ENCODE measurements at places on chromosomes 4 and X. TPM values are rescaled to one million over a fixed set of nuclear protein-coding genes. Genes with fewer than 3 reads are reported as not detected.

DNA sequence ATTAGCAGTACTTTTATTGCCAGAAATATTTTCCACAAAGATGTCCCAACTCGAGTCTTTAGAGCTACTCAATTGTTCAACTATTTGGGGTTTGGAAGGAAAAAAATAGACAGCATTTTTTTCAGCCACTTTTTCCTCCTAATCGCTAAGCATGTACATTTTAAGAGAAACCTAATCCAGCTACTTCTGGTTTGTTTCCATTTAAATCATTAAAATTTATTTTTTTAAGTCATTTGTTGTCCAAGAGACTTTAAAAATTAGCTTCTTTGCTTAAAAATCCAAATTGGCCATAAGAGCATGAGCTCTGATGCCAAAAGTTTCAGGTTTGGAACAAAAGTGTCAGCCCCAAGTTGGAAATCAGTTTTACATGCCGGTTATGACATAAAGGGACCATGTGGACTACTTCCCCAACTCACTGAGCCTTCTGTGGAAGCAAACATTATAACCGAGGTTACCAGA, 186.3 kb upstream of the INTU start:
- H3K27me3 ChIP-seq, result no peaks in the 10 kb centered on the region
- DNase-seq, result no peak
- no peak overlapping the region for H3K4me3 ChIP-seq
- no peak overlapping the region for H3K27ac ChIP-seq
- no peaks in the 10 kb centered on the region for H3K36me3 ChIP-seq

DNA sequence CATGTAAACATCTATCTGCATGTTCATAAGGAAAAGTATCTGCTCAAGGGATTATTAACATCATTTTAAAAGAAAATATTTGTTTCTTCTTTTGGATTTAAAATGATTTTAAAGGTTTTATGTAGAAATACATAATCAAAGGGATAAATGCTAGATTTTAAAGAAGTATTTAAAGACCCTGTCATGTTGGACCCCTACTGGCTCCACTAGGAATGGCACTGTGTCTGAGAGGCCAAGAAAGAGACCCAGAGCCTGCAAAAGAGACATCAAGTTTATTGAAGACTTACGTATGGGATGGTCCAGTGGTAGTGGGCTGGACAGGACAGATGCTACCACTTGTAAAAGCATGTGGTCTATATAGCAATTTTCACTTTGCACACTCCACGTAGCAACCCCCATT, 78.7 kb upstream of the PCDH18 start:
- H3K36me3 ChIP-seq, result no peaks in the 10 kb centered on the region
- no peak for DNase-seq
- no peaks in the 10 kb centered on the region for H3K4me1 ChIP-seq
- no peak overlapping the region for H3K4me3 ChIP-seq
- H3K27me3 ChIP-seq, result no peaks in the 10 kb centered on the region
- no peak overlapping the region for H3K27ac ChIP-seq

GRCh38 chr4:108024085-108024877, 34.6 kb downstream of the HADH start:
- H3K27ac ChIP-seq, result no peak overlapping the region
- DNase-seq, result no peak
- no peak overlapping the region for H3K4me3 ChIP-seq
- H3K27me3 ChIP-seq, result no peaks in the 10 kb centered on the region
- no peaks in the 10 kb centered on the region for H3K4me1 ChIP-seq
- peaks cover 67% of the 10 kb centered on the region for H3K36me3 ChIP-seq

GRCh38 chr4:26839016-26839415, 21.6 kb upstream of the STIM2 start:
- no peak overlapping the region for H3K27ac ChIP-seq
- no peak for DNase-seq
- no peaks in the 10 kb centered on the region for H3K27me3 ChIP-seq
- no peak overlapping the region for H3K4me3 ChIP-seq

GRCh38 chrX:155113097-155113496, 41.8 kb downstream of the BRCC3 start:
- H3K36me3 ChIP-seq, result no peaks in the 10 kb centered on the region
- no peaks in the 10 kb centered on the region for H3K4me1 ChIP-seq
- no peak overlapping the region for H3K4me3 ChIP-seq
- H3K27me3 ChIP-seq, result no peaks in the 10 kb centered on the region
- H3K27ac ChIP-seq, result no peak overlapping the region

TRPC3 gene
- 0.98 TPM for total RNA-seq

TRMT2B gene
- total RNA-seq, result 10.3 TPM

DNA sequence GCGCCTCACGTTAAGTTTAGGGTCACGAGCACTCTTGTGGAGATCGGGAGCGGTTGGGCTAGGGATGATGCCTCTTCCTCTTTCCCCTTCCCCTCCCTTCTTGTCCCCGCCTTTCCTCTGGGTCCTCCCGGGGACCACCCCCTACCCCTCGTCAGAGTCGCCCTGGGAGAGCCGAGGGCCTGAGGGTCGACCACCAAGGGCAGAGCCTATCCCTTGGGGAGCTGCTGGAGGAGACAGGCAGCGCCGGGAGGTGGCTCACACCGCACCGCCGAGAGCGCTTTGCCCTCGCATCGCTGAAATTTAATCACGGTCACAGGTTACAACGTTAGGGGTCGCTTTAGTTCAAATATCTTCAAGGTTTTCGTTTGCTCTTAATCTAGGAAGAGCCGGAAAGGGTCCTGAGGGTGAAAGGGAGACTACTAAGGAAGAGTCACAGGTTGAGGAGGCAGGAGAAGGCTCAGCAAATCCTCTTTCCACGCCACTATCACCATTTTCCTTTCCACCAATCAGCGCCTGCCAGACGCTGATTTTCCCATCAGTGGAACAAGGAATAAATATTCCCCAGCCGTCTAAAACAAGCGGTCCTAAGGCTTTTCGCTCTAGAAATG, 528 bp upstream of the SNCA start:
- H3K27ac ChIP-seq, result peak overlapping the region; percentile 59
- peak overlapping the region; percentile 50 for H3K4me3 ChIP-seq
- no peaks in the 10 kb centered on the region for H3K36me3 ChIP-seq

- H3K4me3 ChIP-seq, result no peak overlapping the region
- no peak for DNase-seq
- H3K36me3 ChIP-seq, result no peaks in the 10 kb centered on the region
- no peaks in the 10 kb centered on the region for H3K27me3 ChIP-seq
These were observed 75.6 kb downstream of the REPS2 start for GRCh38 chrX:17021851-17022604.

OTC gene
- total RNA-seq, result 2.7 TPM

IL3RA gene
- 7.9 TPM for total RNA-seq

GRCh38 chr4:101018836-101019235, 328.5 kb downstream of the PPP3CA start:
- no peak overlapping the region for H3K4me3 ChIP-seq
- H3K27me3 ChIP-seq, result no peaks in the 10 kb centered on the region
- peaks cover 26% of the 10 kb centered on the region for H3K4me1 ChIP-seq
- H3K36me3 ChIP-seq, result no peaks in the 10 kb centered on the region

DNA sequence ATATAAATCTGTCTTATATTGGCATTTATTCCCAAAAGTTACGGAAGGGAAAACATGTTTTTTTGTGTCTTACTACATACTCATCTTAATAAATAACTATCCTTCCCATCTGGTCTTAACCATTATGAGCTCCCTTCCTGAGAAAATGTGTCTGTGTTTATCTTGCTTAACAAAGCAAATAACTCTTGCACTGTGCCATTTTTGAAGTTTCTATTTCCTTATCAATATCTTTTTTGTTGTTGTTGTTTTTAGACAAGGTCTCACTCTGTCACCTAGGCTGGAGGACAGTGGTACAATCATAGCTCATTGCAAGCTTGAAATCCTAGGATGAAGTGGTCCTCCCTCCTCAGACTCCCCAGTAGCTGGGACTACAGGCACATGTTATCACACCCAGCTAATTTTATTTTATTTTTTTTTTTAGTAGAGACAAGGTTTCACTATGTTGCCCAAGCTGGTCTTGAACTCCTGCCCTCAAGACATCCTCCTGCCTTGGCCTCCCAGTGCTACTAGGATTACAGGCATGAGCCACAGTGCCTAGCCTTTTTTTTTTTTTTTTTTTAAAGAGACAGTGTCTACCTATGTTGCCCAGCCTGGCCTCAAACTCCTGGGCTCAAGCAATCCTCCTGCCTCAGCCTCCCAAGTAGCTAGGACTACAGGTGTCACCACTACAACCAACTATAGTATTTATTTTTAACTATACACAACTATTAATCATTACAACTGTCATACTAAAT, 36.9 kb downstream of the CNOT6L start:
- H3K36me3 ChIP-seq, result no peaks in the 10 kb centered on the region
- H3K27ac ChIP-seq, result no peak overlapping the region
- H3K27me3 ChIP-seq, result no peaks in the 10 kb centered on the region

FSTL5 gene
- 0.74 TPM for total RNA-seq

CORIN gene
- 5.4 TPM for total RNA-seq

GRCh38 chrX:103175944-103176753, 38.8 kb upstream of the BEX4 start:
- H3K36me3 ChIP-seq, result no peaks in the 10 kb centered on the region
- no peak overlapping the region for H3K27ac ChIP-seq
- no peak overlapping the region for H3K4me3 ChIP-seq
- no peaks in the 10 kb centered on the region for H3K4me1 ChIP-seq
- no peak for DNase-seq
- no peaks in the 10 kb centered on the region for H3K27me3 ChIP-seq

SYNPO2 gene
- total RNA-seq, result 109 TPM

DNAAF6 gene
- not detected for total RNA-seq

- H3K4me1 ChIP-seq, result peaks cover 6% of the 10 kb centered on the region
- H3K27ac ChIP-seq, result no peak overlapping the region
- H3K36me3 ChIP-seq, result no peaks in the 10 kb centered on the region
- H3K27me3 ChIP-seq, result no peaks in the 10 kb centered on the region
These were observed 17.3 kb downstream of the APLN start for GRCh38 chrX:129637217-129638109.

LRCH2 gene
- 10.1 TPM for total RNA-seq

PNMA5 gene
- not detected for total RNA-seq

TMPRSS11D gene
- 72.4 TPM for total RNA-seq

- no peaks in the 10 kb centered on the region for H3K36me3 ChIP-seq
- no peak overlapping the region for H3K27ac ChIP-seq
- H3K4me3 ChIP-seq, result no peak overlapping the region
These were observed 105.0 kb downstream of the ARSJ start for GRCh38 chr4:113874480-113874879.

- no peak overlapping the region for H3K4me3 ChIP-seq
- no peak overlapping the region for H3K27ac ChIP-seq
- no peak for DNase-seq
- H3K4me1 ChIP-seq, result no peaks in the 10 kb centered on the region
- no peaks in the 10 kb centered on the region for H3K36me3 ChIP-seq
- H3K27me3 ChIP-seq, result no peaks in the 10 kb centered on the region
These were observed 94.1 kb downstream of the ADRA2C start for GRCh38 chr4:3860061-3860912.

IL1RAPL1 gene
- total RNA-seq, result not detected

F11 gene
- total RNA-seq, result not detected

- H3K27ac ChIP-seq, result no peak overlapping the region
- H3K4me1 ChIP-seq, result peaks cover 8% of the 10 kb centered on the region
- no peak overlapping the region for H3K4me3 ChIP-seq
- no peaks in the 10 kb centered on the region for H3K27me3 ChIP-seq
These were observed 17.8 kb downstream of the ANXA3 start for GRCh38 chr4:78569306-78569821.

- no peaks in the 10 kb centered on the region for H3K4me1 ChIP-seq
- no peak overlapping the region for H3K27ac ChIP-seq
- no peak for DNase-seq
- no peak overlapping the region for H3K4me3 ChIP-seq
- H3K36me3 ChIP-seq, result no peaks in the 10 kb centered on the region
These were observed 73.2 kb downstream of the HAUS3 start for GRCh38 chr4:2168469-2169319.

GRCh38 chr4:64497491-64497890, 88.2 kb upstream of the TECRL start:
- no peaks in the 10 kb centered on the region for H3K27me3 ChIP-seq
- no peak overlapping the region for H3K4me3 ChIP-seq
- H3K4me1 ChIP-seq, result no peaks in the 10 kb centered on the region
- H3K36me3 ChIP-seq, result no peaks in the 10 kb centered on the region
- H3K27ac ChIP-seq, result no peak overlapping the region
- DNase-seq, result no peak

DNA sequence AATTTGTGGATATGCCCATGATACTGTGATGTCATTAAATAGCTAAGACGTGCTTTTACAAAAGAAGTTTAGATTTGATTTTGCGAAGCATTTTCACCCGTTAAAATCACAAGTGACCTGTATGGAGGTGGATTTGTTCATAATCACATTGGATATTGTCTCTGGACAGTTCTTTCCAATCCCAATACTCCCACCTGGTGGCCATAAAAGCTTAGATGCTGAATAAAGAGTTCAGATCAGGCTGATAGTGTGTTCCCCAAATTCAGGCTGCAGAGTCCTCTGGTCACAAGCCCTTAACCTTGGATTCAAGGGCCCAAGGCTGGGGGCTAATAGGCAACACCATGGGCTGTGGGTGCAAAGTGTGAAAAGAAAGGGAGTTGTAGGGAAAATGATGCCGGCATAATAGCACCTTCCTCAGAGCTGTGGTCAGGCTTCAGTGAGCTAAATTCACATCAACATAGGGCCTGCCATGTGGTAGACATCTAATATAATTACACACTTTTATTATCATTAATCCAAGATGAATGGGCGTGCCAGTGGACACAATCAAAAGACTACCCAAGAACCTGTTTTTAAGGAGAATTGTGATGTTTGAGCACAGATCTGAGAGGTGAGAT, 28.1 kb downstream of the SMIM43 start:
- no peak for DNase-seq
- H3K4me1 ChIP-seq, result no peaks in the 10 kb centered on the region
- H3K36me3 ChIP-seq, result no peaks in the 10 kb centered on the region
- no peak overlapping the region for H3K27ac ChIP-seq

DNA sequence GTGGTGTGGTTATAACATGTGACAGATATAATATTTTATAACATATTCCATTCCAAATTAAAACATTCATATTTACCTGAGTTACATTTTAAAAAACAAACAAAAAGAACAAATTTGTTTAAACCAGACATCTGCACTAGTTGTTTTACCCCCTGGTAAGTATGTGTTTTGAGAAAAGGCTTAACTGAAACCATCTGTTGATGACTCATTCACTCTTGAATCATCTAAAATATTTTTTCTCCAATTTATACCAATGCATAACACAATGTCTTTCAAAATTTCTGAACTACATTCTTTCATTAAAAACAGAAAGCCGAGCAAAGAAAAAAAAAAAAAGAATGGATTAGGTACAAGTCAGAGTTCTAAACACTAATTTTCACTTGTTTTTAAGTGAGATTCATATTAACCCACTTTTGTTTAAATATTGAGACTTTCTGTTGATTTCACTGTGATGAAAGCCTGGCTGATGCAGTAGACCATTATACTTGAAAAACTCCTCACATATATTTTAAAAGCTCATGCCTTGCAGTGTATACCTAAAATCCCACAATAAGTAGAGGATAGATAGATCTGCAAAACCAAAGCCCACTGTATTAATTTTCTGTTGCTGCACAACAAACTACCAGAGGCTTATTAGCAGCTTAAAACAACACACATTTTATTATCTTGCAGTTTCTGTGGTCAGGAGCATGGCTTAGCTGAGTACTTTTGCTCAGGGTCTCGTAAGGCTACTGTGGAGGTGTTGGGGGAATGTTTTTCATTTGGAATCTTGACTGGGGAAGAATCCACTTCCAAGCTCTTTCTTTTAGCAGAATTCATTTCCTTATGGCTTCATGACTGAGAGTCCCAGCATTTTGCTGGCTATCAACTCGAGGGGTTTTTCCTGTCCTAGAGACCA, 221.5 kb downstream of the PCDH18 start:
- H3K4me1 ChIP-seq, result peaks cover 12% of the 10 kb centered on the region
- DNase-seq, result no peak
- H3K27ac ChIP-seq, result peak overlapping the region; percentile 55
- no peak overlapping the region for H3K4me3 ChIP-seq

All from vagina (tissue), 2 donors.